Breast epithelium (tissue), 4 donors: ENCODE measurements at places on chromosomes 12 and 14. TPM values are rescaled to one million over a fixed set of nuclear protein-coding genes. Genes with fewer than 3 reads are reported as not detected.

TRIP11 gene
- total RNA-seq, result 64.1 TPM

BDKRB1 gene
- not detected for total RNA-seq

DNA sequence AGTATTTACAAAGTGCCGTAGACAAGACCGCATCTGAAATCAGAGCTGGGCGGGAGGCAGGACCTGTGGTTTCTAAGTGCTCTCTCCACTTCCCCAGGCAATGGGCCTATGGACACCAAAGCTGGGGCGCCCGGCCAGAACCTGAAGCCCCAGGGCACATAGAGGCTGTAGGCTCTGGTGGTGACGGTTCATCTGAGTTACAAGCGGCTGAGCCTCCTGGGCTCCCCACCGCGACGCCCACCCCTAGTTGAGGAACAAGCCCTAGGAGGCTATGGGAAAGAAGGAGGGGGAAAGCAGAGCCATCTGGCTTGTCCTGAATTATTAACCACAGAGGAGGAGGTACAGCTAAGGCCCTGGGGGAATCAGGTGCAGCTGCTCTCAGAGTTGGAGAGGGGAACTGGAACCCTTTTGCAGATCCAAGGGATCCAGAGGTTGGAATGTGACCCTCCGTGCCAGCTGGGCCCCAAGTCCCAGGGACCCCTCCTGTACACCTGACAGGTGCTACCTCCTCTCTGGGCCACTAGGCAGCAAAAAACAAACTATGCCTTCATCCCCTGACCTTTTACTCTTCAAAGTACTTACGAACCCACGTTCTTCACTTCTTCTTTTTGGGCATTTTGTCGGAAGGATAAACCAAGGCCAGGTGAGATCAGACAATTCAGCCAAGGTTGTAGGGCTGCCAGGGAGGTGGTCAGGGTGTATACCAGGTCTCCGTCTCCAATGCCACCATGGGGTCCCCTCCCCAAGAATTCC, 77.2 kb downstream of the ARL6IP4 start:
- DNase-seq, result no peak

DNA sequence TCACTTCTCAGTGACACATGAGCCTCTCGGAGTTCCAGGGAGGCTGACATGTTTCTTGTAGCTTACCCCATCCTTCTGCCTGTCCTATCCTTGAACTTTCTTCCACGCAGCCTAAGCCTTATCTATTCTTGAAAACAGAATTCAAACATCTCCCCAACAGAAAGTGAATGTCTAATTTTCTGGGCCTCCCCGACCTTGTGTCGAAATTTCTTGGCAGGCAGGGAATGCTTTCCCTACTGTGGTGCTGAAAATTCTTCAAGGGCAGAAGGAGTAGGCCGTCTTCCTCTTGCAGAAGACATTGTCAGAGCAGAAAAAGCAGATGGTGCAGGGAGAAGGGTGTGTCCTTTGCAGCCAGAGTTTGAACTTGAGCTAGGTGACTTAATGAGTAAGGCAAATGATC, 63.0 kb upstream of the TCL1B start:
- no peak for DNase-seq

- no peak for DNase-seq
These were observed 19.8 kb downstream of the ERG28 start for GRCh38 chr14:75640876-75641275.

DNA sequence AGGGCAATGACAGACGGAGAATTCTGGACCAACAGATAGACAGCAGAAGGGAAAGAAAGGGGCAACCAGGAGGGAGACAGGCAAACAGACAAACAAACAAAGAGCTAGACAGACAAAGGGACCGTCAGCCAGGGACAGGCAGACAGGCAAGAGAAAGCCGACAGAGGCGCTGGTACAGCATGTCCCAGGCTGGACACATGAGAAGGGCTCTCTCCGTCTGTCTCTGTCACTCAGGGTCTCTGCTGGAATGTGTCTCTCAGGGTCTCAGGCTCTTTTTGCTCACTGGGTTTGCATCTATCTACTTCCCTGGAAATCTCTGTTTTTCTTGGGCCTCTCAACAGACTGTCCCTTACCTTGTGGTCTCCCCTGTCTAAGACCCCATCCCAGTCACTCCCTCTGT, 8.2 kb upstream of the SMUG1 start:
- DNase-seq, result no peak

DNA sequence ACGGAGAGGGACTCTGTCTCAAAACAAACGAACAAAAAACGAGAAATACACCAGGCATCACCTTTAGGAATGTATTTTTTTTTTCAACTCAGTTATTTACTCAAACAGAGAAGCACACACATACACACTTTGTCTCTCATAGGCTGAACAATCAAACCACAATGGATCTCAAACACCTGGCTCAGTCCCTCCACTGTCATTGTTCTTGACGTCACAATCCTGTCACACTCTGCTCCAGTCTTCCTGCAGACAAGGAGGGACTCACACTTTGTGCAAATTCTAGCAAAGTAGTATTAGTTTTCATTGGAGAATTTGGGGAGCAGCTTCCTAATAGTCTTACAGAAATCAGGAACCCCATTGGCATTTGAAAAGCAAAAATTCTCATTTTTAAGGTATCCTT, 727.8 kb downstream of the BCL11B start:
- no peak for DNase-seq
